ENCODE measurements at places on chromosomes 3 and 15.

DNA sequence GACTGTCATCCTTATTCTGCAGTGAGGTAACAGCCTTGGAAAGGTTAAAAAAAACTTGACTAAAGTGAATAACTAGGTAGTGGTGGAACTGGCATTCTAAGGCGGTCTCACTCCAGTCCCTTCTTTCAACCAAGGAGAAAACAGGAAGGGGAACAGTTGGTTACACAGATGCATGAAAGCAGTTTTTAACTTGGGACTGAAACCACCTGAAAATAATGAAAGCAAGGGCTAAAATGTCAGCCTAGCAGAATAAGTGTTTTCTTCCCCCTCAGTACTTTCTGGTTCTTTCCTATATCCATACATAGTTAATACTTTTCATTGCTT, 748 bp upstream of the AVEN start:
- DNase-seq = no peak

- no peak for DNase-seq
These were observed 20.9 kb downstream of the PSTPIP1 start for GRCh38 chr15:77015646-77016320.

DNA sequence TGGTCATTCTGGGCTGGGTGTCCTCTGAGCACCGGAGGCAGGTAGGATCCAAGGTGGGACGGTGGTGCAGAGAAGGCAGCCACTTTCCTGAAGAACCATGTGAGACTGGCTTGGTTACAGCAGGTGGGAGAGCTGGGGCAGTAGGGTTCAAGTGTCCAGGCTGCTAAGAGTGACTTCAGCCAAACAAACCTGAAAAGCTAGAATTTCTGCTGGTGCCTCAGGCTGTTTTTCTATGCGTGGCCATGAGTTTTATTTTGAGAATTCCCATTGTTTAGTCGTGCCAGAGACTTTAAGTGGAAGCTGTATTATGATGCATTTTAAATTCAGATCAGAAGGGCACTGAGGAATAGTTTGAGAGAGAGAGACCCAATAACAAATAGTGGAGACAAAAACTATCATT, 20.1 kb downstream of the USP13 start:
- no peak for DNase-seq

GRCh38 chr3:42685891-42686820, 819 bp downstream of the KLHL40 start:
- DNase-seq = no peak

- no peak for DNase-seq
These were observed 205.3 kb upstream of the LINGO1 start for GRCh38 chr15:77838061-77838460.

GRCh38 chr15:98620020-98620419, 28.3 kb upstream of the IGF1R start:
- DNase-seq = no peak

Measured in cortex of kidney (tissue), 1 donor.